ENCODE measurements at places on chromosomes 11 and 22.

- peak overlapping the region; percentile 86 for H3K4me3 ChIP-seq
- DNase-seq, result peak; percentile 68
- peaks cover 66% of the 10 kb centered on the region for H3K4me1 ChIP-seq
- H3K27ac ChIP-seq, result peak overlapping the region; percentile 90
Measured at GRCh38 chr11:45079943-45080719, 66.3 kb upstream of the PRDM11 start.

DNA sequence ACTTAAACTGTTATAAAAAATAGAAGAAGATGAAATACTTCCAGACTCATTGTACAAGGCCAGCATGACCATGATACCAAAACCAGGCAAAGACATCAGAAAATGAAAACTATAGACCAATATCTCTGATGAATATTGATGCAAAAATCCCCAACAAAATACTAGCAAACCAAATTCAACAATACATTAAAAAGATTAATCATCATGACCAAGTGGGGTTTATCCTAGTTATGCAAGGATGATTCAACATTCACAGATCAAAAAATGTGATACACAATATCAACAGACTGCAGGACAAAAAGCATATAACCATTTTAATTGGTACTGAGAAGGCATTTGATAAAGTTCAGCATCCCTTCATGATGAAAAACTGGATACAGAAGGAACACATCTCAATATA lies 824.5 kb upstream of the RAG2 start:
- peaks cover 8% of the 10 kb centered on the region for H3K4me1 ChIP-seq
- H3K4me3 ChIP-seq, result no peak overlapping the region
- H3K27ac ChIP-seq, result no peak overlapping the region
- no peaks in the 10 kb centered on the region for H3K27me3 ChIP-seq
- DNase-seq, result no peak

- H3K4me1 ChIP-seq, result no peaks in the 10 kb centered on the region
- no peak overlapping the region for H3K27ac ChIP-seq
- H3K36me3 ChIP-seq, result no peaks in the 10 kb centered on the region
- H3K27me3 ChIP-seq, result peaks cover 3% of the 10 kb centered on the region
Measured at GRCh38 chr11:32701616-32702015, 92.8 kb downstream of the CCDC73 start.

DNA sequence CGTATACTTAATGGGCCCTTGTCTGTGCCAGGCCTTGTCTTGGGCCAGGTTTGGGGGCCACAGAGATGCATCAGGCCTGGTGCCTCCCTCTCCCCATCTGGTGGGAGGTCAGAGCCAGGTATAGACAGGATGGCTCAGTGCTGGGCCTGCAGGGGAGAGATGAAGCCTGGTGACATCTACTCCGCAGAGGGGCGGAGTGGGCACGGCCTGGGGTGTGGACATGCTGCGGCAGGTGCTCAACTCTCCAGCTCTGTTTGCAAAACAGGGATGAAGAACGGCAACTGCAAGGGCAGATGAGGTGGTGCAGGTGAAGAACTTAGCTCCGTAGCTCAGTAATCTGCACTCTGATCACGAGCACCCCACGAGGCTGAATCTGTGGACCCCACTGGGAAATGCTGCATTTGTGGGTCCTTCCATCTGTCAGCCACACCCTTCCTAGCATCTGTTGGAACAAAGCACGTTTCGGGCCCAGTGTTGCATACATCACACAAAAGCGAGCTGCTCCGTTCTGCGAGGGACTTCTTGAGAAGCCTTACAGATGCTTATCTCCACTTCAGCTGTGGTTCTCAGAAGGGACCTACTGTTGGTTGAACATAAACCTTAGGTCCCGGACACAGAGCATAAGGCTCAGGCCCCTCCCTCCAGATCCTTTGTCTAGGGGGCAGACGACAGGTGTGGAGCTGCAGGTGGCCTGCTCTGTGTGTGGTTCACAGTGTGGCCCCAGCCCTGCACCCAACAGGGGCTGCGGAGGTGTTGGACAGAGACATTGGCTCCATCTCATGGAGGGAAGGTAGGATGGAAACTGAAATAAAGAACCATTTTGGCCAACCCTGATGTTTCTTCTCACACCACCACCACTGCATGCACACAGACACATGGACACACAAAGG lies 78.3 kb downstream of the LRRC32 start:
- no peaks in the 10 kb centered on the region for H3K36me3 ChIP-seq
- peaks cover 1% of the 10 kb centered on the region for H3K27me3 ChIP-seq
- DNase-seq, result no peak
- peaks cover 7% of the 10 kb centered on the region for H3K4me1 ChIP-seq

- H3K27ac ChIP-seq, result no peak overlapping the region
- no peak for DNase-seq
- peaks cover 35% of the 10 kb centered on the region for H3K27me3 ChIP-seq
- peaks cover 8% of the 10 kb centered on the region for H3K4me1 ChIP-seq
- H3K36me3 ChIP-seq, result no peaks in the 10 kb centered on the region
- H3K4me3 ChIP-seq, result no peak overlapping the region
Measured at GRCh38 chr11:119361056-119361787, 14.7 kb upstream of the MFRP start.
